ENCODE measurements at places on chromosomes 12 and 14. TPM values are rescaled to one million over a fixed set of nuclear protein-coding genes. Genes with fewer than 3 reads are reported as not detected.

GRCh38 chr12:124737040-124737419, 126.6 kb downstream of the SCARB1 start:
- no peak for DNase-seq
- peak overlapping the region; percentile 21 for H3K4me3 ChIP-seq
- peaks cover 31% of the 10 kb centered on the region for H3K4me1 ChIP-seq
- no peaks in the 10 kb centered on the region for H3K36me3 ChIP-seq
- H3K27me3 ChIP-seq: no peaks in the 10 kb centered on the region
- no peak overlapping the region for H3K27ac ChIP-seq

DNA sequence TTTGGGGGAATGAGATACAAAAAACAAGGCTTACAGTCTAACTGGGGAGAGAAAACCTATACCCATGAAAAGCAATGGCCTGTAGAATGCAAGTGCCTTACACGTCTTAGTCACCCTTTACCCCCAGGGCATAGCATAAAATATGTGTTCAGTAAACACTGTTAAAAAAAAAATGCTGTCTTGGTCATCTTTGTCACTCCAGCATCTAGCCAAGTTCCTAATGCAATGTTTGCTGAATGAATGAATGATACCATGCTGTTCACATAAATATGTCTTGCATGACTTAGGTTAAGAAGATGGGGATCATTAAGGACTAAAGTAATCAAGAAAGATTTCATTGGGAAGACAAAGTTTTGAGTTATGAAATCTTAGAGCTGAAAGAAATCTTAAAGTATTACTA, 38.5 kb downstream of the PPP2R5E start:
- no peak for DNase-seq
- no peak overlapping the region for H3K4me3 ChIP-seq
- no peaks in the 10 kb centered on the region for H3K27me3 ChIP-seq

DNA sequence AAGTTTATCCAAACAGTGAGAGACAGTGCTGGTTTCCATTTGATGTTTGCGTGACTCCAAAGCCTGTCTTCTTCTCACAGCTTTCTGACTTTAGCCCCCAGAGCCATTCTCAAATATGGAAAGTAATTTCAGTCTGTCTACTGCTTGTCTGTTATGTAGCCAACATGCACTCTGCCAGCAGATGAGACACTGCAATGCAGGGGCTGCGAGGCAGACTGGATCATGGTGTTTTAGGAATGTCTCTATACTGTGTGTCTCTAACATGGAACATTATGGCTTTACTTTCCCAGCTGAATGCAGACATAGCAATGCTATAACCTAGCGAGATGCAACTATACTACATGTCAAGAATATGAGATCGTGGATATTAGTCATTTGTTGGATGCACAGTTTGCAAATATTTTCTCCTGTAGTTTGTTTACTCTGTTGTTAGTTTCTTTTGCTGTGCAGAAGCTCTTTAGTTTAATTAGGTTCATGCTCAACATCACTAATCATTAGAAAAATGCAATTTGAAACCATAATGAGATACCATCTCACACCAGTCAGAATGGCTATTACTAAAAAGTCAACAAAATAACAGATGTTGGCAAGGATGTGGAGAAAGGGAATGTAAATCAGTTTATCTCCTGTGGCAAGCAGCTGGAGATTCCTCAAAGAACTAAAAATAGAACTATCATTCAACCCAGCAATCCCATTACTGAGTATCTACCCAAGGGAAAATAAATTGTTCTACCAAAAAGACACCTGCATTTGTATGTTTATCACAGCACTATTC, 235.8 kb upstream of the TMTC1 start:
- H3K4me3 ChIP-seq: no peak overlapping the region
- no peaks in the 10 kb centered on the region for H3K27me3 ChIP-seq
- no peak for DNase-seq

DNA sequence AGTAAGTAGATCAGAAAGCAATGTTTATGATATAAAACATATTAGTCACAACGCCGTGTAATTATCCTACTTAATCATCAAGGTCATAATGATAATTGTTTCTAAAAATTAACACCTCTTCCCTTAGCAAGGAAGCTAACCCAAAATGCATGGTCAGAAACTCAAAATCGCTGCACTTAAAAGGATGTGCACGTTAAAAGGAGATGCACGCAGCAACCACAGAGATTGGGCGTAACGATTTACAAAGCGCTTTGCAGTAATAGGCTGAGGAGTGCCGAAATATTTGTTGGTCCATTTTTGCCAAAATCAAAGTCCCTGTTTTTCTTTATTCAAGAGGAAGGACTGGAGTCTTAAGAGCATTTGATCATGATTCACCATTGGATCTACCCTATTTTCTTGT, 1077.2 kb downstream of the VRK1 start:
- no peaks in the 10 kb centered on the region for H3K36me3 ChIP-seq
- no peaks in the 10 kb centered on the region for H3K27me3 ChIP-seq
- H3K4me3 ChIP-seq: no peak overlapping the region
- H3K27ac ChIP-seq: no peak overlapping the region

- no peaks in the 10 kb centered on the region for H3K27me3 ChIP-seq
- H3K4me1 ChIP-seq: peaks cover 23% of the 10 kb centered on the region
- H3K27ac ChIP-seq: no peak overlapping the region
- no peak overlapping the region for H3K4me3 ChIP-seq
These were observed 16.5 kb downstream of the SPTLC2 start for GRCh38 chr14:77599889-77600288.

DNA sequence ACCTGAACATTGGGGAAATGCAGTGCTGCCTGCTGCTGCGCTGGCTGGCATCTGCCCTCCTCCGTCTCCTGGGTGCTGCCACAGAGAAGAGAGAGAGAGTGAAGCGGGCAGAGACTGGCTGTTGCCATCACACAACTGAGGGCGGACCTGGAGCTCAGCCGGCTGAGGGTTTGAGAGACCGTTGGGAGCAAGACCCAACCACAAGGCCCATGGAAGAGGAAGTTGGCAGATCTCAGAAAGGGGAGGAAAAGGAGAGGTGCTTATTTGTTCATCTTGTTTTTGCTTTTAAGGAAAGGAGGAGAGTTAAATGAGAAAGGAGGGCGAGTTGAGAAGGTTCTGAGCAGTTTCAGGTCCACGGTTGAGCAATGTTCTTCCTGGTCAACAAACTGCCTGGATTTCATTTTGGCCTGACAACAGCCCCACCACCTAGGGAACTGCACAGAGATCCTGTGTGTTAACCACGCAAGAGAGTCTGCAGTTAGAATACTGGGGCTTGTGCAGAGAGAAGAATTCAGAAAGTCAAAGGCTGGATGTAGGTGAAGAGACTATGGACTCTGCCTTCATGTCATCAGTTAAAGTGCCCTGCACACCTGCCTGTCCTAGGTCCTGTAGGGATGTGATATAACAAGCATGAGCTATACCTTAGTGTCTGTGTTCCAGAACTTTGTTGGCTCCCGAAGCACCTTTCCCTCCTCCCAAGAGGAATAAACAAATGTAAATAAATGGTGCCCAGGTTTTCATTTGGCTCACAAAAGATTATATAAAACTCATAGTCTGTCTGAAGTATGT, 124.6 kb downstream of the ETV6 start:
- peak overlapping the region; percentile 84 for H3K27ac ChIP-seq
- no peaks in the 10 kb centered on the region for H3K27me3 ChIP-seq
- DNase-seq: no peak
- H3K4me3 ChIP-seq: no peak overlapping the region
- H3K36me3 ChIP-seq: no peaks in the 10 kb centered on the region

DNA sequence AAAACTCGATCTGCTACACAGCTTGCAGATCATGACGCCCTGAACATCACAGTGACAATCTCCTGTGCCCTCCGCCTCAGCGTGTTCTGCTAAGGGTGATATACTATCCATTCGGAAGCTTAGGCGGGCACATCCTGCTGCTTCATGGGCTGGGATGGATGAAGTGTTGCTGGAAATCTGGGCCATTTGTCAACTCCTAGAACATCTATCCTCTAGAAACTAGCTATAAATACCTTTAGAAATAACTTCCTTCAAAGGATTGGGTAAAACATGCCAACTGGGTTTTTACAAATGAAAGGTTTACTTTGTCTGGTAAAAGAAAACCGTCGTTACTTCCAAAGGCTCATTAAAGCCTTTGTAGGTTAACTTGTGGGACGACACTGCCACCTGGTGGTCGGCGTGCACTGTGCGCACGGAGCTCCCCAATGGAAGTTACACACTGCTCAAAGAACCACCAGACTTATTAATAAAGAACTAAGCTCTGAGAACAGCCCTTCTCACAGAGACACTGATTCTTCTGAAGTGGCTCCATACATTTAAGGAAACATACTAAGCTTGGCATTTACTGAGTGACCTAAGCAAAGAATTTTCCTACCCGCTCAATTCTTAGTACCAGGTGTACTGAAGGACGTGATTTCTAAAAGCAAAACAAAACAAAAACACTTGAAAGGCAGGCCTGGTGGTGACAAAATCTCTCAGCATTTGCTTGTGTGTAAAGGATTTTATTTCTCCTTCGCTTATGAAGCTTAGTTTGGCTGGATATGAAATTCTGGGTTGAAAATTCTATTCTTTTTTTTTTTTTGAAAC, 21.6 kb upstream of the CACNA2D4 start:
- H3K27me3 ChIP-seq: no peaks in the 10 kb centered on the region
- peak overlapping the region; percentile 73 for H3K27ac ChIP-seq
- H3K36me3 ChIP-seq: no peaks in the 10 kb centered on the region
- peak overlapping the region; percentile 1 for H3K4me3 ChIP-seq
- H3K4me1 ChIP-seq: no peaks in the 10 kb centered on the region
- DNase-seq: peak; percentile 92

- H3K27me3 ChIP-seq: peaks cover 56% of the 10 kb centered on the region
- H3K4me1 ChIP-seq: peaks cover 23% of the 10 kb centered on the region
- peak overlapping the region; percentile 54 for H3K4me3 ChIP-seq
- peak; percentile 68 for DNase-seq
These were observed 2.6 kb downstream of the SIX4 start for GRCh38 chr14:60721326-60722106.

DNA sequence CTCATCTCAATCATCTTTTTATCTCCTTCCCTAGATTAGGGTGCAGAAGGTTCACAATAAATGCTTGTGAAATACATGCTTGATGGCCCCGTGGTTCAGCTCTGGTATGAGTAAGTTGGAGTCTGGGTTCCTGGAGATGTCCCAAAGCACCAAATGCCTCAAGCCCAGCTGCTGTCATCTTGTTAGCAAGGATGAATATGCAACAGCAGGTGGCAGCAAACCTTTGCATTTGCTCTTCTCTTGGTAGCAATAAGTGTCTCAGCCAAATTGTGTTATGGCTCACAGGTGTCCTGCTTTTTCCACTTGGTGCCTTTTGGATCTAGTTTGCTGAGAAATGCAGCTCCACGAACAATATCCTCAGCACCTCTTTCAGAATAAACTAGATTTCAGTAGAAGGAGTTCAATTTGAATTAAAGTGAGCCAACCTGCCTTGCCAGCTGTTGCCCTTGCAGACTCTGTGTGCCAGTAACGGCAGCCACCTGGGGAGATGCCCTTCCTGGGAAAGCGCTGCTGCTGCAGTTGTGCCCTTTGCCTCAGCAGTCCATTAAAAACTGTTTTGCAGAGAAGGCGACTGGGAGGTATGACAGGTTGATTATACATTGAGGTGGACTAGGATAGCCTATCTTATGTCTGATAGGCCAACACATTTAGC, 417.3 kb downstream of the SNAPC1 start:
- H3K27ac ChIP-seq: no peak overlapping the region
- no peaks in the 10 kb centered on the region for H3K27me3 ChIP-seq
- no peaks in the 10 kb centered on the region for H3K4me1 ChIP-seq
- H3K4me3 ChIP-seq: no peak overlapping the region
- H3K36me3 ChIP-seq: no peaks in the 10 kb centered on the region

DNA sequence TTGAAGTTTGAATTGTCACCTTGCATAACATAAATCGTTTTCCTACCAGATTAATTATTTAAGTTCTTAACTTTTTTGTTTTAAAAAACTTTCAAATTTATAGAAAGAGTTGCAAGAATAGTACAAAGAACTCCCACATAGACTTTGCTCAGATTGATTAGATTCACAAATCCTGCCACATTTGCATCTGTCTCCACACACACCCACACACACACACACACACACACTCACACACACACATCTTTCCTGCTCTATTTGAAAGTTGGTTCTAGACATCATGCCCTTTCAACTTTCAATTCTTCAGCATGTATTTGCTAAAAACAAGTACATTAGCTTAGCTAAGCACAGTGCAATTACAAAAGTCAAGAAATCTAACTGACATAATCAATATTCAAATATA, 184.0 kb downstream of the ITPR2 start:
- no peaks in the 10 kb centered on the region for H3K36me3 ChIP-seq
- H3K27ac ChIP-seq: peak overlapping the region; percentile 56
- DNase-seq: no peak
- H3K4me3 ChIP-seq: no peak overlapping the region
- H3K4me1 ChIP-seq: peaks cover 46% of the 10 kb centered on the region
- H3K27me3 ChIP-seq: no peaks in the 10 kb centered on the region

DNA sequence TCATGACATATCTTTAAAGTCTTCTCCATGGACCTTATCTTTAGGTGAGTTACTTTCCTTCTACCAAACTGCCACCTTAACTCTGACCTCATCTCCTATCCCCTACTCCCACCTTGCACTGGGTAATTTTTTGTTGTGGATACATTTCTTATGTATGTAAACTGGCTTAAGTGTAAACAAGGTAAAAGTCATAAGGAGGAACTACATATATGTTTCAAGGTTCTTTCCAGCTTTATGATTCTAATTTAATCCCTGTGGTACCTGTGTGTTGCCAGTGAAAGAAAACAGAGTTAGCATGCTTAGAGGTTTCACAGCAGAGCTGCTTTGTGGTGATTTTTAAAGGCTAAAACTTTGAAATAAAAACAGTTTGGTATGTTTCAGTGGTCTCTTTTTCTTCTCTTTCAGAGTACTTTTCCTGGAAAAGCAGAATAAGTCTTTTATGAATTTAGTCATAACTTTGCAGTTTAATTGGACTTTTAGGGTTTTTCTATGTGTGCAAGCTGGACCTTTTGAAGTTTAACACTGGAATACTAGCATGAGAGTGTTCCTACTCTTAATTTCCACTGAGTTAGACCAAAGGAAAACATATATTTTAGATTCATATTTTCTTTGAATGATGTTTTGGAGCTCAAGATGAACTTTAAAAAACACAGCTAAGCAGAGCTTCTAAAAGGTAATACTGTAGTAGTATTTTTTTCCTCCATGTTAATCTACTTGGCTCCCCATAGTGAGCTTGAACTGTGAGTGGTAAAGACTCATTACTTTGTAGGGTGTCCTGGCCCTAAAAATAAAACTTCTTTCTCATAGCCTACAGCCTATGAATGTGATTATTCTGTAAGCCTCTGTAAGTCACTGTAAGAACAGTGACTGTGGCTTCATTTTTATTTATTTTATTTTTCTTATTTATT, 105.4 kb downstream of the FUT8 start:
- no peak for DNase-seq
- H3K36me3 ChIP-seq: no peaks in the 10 kb centered on the region
- no peaks in the 10 kb centered on the region for H3K4me1 ChIP-seq
- no peaks in the 10 kb centered on the region for H3K27me3 ChIP-seq
- no peak overlapping the region for H3K27ac ChIP-seq

CLEC14A gene
- 18.3 TPM for total RNA-seq

NKX2-1 gene
- total RNA-seq: not detected

AQP2 gene
- not detected for total RNA-seq

GALC gene
- 13.2 TPM for total RNA-seq

C12orf50 gene
- not detected for total RNA-seq

ATP23 gene
- 13.9 TPM for total RNA-seq

ESRRB gene
- total RNA-seq: under 0.01 TPM

Measured in sigmoid colon (tissue), 7 donors.